Head of caudate nucleus (tissue), 42 donors: ENCODE measurements at places on chromosomes 3 and 15.
A peak's percentile ranks its signal among the peaks of the same experiment; 100 is the strongest.

GRCh38 chr3:112303764-112304325, 9.8 kb upstream of the SLC9C1 start:
- no peak for DNase-seq

- no peak for DNase-seq
Observed at GRCh38 chr15:43509660-43510199, 7.7 kb upstream of the MAP1A start.

DNA sequence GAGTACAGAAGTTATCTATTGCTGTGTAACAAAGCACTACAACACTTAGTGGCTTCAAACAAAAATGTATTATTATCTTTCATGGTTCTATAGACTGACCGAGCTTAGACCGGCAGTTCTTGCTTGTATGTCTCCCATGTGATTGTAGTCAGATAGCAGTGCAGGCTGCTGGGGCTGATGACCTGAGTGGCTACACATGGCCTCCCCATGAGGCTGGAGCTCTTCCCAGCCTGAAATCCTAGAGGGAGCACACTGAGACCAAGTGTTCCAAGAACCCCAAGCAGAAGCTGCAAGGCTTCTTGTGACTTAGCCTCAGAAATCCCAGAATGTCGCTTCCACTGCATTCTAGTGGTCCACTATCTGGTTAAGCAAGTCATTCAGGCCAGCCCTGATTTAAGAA, 141.2 kb upstream of the TLE3 start:
- no peak for DNase-seq

DNA sequence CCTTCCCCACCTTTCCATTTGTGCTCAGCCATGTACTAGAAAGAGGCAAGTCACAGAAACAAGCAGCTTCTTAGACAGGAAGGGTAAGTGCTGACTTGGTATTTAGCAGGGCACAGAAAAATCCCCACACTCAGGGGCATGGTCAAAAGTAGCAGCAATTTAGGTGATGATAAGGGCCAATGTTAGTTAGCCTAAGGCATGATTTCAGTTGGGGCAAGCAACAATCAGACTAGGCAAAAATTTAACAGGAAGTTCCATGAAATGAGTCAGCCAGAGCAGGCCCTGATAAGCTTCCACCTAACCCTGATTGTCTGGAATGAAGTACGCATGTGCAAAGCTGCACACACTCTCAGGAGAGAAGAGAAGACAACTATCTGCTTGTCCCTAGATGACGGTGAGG, 423.4 kb upstream of the UBE2E2 start:
- DNase-seq = no peak

DNA sequence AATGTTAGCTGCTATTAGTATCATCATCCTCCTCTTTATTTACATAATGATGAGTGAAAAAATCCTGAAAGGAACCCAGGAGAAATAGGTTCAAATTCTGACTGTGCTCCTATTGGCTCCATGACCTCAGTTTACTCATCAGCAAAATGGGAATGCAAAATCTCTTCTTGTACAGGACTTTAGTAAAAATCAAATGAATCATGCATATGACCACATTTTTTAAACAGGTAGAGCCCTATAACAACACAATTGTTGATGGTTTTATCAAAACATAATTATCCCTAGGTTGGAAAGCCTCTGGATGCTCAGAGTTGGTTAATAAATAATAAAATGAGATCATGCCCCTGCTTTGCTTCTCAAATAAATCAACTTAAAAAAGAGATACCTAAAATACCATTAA, 16.0 kb upstream of the NR2F2 start:
- DNase-seq = no peak

- DNase-seq = peak; percentile 48
Observed at GRCh38 chr3:89098964-89099585, 8.3 kb upstream of the EPHA3 start.

- DNase-seq = no peak
Observed at GRCh38 chr3:108408883-108409799, 101.3 kb downstream of the MYH15 start.

DNA sequence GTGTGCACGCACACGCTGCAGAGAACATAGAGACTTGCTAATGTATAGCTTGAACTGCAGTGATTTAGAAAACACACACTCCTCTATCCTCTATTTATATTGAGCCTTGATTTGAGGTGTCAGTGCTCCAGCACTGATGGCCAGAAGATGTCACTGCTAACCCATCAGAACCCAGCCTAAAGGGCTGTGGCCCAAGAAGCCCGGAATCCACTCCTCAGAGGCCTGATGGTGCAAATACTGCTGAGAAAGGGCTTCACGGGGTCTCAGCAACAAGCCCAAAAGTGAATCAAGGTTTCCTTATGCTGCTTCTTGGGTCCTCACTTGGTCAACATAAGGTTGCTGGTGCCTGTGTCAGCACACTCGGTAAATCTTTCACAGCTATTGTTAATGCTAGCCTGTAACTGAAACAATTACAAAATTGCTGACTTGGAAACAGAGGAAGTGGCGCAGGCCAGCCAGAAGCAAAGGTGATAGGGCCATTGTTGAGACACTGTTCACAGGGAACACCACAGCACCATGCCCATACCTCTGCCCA, 60.3 kb downstream of the HEG1 start:
- DNase-seq = peak; percentile 78

GRCh38 chr15:47673232-47673761, 44.0 kb upstream of the SEMA6D start:
- DNase-seq = no peak

DNA sequence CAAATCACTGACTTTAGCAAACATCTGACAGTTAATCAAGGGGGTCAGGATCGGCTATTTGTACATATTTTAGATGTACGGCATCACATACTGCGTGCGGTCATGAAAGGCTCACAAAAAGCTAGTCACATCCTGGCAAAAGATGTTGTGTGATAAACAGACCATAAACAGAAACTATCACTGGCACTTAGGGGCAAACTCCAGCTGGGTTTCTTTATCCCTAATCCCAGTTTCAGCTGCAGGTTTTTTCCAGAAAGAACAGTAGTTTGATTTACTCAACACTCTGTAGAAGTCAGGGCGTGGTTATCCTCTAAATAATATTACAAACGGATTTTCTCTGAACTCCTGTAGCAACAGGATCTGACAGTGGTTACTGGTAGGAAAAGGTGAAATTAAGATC, 112.4 kb upstream of the BHLHE40 start:
- DNase-seq = no peak

DNA sequence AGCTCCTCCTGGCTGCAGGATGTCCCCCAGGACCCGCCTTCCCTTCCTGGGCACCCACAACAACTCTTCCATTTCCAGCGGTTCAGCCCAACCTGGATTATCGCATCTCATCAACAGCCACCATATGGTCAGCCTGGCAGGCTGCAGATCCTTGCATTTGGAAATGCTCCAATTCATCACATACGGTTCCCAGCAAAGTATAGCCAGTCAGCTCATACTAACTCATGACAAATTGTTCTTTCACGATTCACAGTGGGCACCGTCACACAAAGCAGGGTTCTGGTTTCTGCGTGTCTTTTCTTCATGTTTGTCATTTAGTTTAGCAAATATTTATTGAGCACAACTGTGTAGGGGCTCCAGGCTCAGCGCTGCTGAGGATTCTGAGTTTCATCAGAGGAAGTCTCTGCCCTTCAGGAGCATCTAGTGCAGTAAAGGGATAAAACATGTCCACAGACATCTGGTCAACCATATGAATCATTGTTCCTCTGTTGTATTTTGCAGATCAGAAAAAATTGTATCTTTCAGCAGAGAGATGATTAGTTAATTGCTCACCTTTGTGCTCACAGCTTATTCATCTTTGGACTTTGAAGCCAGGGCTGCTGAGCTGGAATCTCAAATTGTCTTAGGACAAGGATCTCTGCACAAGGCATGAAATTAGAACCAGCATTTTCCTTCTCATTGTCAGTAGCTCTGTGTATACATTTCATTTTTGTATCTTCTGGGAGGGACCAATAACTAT, 125.1 kb downstream of the GABRG3 start:
- DNase-seq = no peak

- peak; percentile 99 for DNase-seq
Observed at GRCh38 chr3:122415762-122416654, at the start of gene WDR5B. Gene WDR5B, minus strand, starts transcription at chr3:122416062. Its CDS starts 534 bp downstream, at chr3:122415528.
